ENCODE measurements at places on chromosomes 3 and 15.

DNA sequence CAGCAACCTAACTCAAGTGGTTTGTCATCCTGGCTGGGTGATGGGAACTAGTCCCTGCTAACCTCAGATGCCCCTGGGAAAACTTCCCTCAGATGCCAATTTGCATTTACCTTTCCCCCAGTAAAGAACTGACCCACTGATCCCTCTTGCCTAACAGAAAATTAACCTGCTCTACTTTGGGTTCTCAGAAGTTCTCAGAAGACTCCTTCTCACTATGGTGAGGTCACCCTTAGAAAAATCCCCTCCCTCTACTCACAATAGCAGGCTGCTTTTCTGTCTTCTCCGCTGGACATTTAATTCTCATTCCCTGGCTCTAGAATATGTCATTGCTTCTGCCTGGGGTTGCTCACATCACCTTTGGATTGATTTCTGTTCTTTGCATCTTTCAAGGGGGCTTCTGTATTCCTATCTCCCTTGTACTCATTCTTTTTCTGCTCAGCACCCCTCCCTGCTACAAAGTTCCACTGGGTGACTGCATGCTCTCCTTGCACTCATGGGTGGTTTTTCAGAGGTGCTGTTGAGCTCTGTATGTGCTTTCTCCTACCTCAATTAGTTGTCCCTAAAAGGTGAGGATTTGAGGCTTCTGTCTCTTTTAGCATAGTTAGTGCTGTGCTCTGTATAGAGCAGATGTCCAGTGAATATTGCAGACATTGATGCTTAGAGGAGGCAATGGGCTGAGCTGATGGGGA, 869 bp downstream of the PLA1A start:
- DNase-seq, result no peak

DNA sequence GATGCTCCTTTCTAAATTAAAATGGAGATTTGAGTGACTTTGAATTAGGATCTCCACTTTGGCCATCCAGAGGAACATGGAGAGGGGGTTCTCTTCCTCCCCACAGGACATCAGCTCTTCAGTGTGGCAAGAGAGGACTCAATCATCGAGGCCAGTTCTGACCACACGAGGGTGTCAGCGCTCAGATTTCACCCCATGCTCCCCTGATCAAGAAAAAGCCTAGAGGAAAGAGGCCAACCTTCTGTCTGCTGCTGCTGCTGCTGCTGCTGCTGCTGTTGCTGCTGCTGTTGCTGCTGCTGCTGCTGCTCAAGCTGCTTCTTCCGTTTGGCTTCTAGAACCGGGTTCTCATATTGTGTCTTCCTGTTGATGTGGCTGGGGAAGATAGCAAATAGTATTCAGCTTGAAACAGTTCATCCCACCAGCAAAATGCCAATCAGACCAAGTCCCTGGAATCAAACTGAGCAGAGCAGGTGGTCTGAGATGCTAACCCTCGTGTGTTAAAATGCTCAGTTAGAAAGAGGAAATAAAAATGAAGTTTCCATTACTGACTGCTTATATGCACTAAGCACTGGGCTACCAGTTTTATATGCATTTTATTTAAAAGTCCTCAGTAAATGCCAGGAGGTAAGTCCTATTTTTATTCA, 599.0 kb downstream of the MAGI1 start:
- DNase-seq, result no peak

DNA sequence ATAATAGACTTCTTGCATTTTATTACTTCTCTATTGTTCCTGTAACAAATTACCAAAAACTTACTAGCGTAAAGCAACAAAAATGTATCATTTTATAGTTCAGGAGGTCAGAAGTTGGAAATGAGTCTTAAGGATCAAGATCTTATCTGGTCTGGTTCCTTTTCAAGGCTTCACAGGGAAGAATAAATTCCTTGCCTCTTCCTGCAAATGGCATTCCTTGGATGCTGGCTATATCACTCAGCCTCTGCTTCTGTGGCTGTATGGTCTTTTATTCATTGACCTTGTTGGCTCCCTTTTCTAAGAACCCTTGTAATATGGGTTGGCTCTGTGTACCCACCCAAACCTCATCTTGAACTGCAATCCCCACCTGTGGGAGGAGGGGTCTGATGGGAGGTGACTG, 478.4 kb upstream of the THBS1 start:
- no peak for DNase-seq

- DNase-seq, result no peak
These were observed at the start of gene SHC4 for GRCh38 chr15:48963524-48964113. TSS of gene SHC4 (minus strand) at chr15:48963919. CDS start at chr15:48963015, 904 bp downstream.

GRCh38 chr3:179796421-179796820, 143.6 kb downstream of the USP13 start:
- DNase-seq, result no peak

GRCh38 chr3:172203522-172204258, 164.3 kb downstream of the FNDC3B start:
- no peak for DNase-seq
